ENCODE measurements at places on chromosomes 12 and 14.

- DNase-seq = no peak
Observed at GRCh38 chr12:118946256-118946655, 35.1 kb upstream of the SRRM4 start.

DNA sequence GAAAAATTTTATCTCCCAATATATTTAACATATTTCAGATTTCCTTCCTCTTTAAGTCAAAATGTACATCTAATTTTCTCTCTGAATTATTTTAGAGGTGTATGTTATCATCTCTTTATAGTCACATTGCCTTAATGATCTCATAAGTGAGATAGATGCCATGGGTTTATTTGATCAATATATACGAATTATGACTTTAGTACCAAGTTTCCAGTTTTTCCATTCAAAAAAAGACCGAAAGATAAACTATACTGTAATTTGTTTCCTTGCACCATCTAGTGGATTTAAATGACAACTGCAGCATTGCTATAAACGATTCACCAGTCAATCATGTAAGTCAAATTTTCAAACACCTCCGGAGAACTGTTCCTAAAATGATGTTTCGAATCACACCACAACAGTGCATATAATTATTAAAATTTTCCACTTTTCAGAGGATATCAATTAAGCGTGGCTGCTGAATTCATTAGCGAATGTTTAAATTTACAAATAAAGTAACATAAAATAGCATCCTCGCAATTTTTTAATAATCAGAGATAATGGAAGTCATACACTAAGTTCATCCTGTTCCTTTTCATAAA is 419 bp upstream of the ATXN7L3B start:
- peak; percentile 72 for DNase-seq

DNA sequence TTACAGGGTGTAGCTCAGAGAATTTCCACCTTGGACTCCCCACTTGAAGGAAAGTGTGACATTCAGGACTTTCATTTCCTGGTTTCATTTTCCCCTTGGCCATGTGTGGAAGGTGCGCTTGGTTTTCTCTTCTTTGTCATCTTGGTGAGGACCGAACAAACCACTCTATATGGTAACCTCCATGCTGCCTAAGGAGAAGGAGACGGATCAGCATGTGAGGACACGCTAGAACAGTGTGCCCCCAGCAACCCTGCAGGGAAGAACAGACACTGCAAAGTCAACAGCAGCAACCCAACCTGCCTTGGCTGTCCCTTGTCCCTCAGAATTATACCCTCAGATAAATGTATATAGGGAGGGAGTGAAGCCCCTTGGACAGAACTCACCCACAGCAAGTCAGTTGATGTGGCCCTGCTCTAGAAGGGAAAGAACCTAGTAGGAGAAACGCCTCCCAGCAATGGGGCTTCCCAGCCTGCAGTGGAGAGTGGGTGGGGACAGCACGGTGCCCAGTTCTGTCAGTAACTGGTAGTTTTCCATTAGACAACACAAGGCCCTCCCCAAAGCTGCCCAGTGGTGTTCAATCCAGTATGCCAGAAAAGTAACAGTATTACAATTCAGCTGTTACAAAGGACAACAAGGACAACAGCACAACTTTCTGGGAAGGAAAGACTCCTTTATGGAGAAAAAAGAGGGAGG is 18.9 kb upstream of the COCH start:
- no peak for DNase-seq

- peak; percentile 83 for DNase-seq
Observed at GRCh38 chr12:94174576-94174975, 26.2 kb downstream of the PLXNC1 start.

GRCh38 chr12:14408208-14408607 is 42.7 kb downstream of the ATF7IP start:
- peak; percentile 28 for DNase-seq

- DNase-seq = no peak
Observed at GRCh38 chr12:115000038-115000437, 316.1 kb upstream of the TBX3 start.

- no peak for DNase-seq
Observed at GRCh38 chr14:55556929-55557623, 22.9 kb upstream of the KTN1 start.

DNA sequence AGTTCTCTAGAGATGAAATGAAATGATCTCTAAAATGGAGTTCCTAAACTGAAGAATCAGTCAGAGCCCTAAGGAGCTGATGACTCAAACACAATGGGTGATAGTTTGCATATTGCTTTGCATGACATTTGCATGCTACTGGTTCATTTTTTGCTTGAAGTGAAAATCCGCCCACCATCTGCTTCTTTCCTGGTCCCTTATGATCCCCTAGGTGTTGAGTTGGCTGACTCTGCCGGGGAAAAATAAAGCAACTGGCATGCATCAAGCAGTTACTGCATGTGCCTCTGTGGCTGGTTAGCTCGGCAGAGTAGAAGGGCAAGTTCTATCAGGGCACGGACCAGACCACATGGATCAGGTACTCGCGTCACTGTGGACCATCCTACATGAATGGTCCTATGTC is 151.1 kb downstream of the PPM1H start:
- DNase-seq = no peak

DNA sequence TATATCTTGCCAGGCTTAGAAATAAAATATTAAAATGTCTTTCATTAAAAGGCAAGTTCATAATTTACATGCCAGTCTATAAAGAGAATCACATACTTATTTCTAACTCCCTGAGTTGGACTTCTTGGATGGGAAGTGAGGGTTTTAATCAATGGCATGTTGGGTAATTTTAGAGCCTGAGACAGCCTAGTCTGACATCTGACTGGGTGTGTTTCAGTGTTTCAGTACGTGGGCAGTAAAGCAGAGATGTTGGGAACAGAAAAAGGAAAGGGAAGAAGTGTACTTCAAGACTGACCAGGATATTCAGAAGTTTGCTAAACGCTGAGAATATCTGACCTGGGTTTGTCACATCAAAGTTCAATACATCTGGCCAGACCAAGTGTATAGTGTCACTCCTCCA is 171.8 kb downstream of the BTG1 start:
- DNase-seq = no peak

- no peak for DNase-seq
Observed at GRCh38 chr14:25122843-25123242, 72.9 kb upstream of the STXBP6 start.

GRCh38 chr14:104214431-104215218 is 76.2 kb downstream of the KIF26A start:
- DNase-seq = no peak

DNA sequence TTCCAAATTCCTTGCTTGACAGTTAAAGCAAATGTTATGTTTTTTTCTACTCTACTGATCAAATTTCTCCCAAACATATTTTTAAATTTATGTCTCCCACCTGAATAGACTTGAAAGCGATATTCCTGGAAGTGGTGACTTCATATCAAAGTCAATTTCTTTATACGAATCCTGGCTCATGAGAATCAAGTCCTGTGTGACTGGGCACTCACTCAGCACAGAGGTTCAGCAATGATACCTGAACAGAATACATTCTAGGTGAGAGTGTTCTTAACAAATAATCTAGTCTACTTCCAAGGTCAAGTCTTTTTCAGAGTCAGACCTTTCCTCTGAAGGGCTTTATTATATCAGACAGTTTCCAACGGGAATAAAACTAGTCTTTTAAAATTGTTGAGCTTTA is 1070.6 kb downstream of the TRHDE start:
- no peak for DNase-seq

DNA sequence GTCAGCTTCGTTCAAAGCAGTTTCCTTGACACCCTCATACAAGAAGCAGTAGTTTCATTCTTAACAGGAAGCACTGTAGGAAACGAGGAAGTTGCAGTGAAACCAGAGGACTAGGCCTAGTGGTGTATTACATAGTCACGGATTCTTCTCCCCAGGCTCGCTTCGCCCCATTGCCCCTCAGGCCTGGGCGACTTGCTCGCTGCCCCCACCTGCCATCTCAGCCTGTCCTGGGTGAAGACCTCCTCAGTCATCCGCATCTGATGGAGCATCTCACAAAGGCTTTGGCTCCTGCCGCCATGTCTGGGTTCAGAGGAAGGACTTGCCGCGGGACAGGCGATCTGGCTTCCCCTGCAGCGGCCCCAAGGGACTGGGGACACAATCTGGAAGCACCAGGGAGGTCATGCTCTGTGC is 93.5 kb downstream of the LMNTD1 start:
- peak; percentile 15 for DNase-seq

GRCh38 chr12:42946871-42947381 is 357.4 kb upstream of the PRICKLE1 start:
- DNase-seq = no peak

DNA sequence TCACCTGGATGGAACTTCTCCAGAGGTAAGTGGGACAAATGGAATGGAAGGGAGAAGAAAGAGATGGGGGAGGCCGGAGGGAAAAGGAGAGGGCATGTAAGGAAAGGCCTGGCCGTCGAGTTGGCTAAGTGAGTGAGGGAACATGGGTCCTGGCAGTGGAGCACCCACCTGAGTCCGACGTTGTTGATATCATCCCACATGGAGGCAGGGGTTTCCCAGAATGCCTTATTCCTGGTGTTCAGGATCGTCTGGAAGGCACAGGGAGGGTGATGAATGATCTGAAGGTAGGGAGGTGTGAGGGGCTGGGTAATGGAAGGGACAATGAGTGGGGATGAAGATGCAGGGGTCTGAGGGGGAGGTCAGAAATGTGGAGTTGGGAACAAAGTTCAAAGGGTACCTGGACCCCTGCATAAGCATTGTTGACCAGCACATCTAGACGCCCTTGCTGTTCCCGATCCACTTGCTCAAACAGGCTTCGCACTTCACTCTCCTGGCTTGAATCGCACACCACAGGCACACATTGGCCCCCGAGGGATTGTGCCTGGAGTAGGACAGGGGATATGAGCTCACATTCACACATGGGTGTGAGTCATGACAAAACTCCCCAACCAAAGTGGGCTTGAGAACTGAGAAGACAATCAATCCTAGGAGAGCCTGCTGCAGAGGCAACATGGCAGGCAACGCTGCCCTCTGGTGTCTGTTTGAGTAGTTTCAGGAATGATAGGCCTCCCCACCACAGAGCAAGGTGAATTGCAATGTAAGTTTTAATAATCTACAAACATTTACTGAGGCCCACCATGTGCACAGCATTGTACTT is 3.0 kb downstream of the DHRS1 start:
- DNase-seq = peak; percentile 82

- DNase-seq = no peak
Observed at GRCh38 chr14:94775091-94775870, 5.4 kb upstream of the GSC start.

- DNase-seq = no peak
Observed at GRCh38 chr12:130992448-130992847, 38.7 kb downstream of the ADGRD1 start.

GRCh38 chr12:101845137-101845711 is 14.5 kb upstream of the GNPTAB start:
- DNase-seq = no peak

DNA sequence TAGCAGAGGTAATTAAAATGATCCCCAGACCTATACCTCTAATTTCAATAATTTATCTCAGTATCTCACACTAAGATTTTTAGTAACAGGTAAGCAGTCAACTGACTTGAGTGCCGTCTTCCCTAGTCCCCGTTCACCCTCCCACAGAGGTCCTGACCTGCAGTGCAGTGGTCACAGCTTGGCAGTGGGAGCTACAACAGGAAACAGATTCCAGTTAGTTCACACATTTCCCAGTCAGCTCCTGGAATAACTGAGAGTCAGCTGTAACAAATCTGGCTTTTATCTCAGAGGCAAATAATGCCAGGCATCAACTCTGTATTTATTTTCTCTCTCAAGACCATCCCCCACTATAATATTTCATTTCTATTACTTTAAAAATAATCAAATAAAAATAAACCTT is 308.2 kb downstream of the ATP23 start:
- DNase-seq = no peak

GRCh38 chr14:103061482-103061976 is 4.2 kb upstream of the CDC42BPB start:
- DNase-seq = no peak

DNA sequence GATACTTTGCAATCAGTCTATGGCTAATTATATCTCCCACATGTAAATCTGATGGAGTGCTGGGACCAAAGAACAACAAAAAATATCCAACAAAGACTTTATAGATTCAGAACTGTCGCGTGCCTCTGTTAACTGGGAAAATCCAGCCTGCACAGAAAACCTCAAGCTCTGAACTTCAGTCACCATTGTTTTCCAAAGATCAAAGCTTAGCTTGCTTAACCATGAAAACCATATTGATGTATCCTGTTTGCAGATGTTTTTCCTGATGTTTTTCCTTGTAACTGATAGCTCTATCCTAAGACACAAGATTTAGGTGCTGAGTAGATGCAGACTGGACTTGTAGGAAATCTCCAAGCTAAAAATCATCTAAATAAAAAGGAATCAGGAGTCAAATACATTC is 163.7 kb downstream of the GXYLT1 start:
- DNase-seq = no peak

GRCh38 chr12:27142101-27142721 is 59.8 kb upstream of the C12orf71 start:
- peak; percentile 70 for DNase-seq

DNA sequence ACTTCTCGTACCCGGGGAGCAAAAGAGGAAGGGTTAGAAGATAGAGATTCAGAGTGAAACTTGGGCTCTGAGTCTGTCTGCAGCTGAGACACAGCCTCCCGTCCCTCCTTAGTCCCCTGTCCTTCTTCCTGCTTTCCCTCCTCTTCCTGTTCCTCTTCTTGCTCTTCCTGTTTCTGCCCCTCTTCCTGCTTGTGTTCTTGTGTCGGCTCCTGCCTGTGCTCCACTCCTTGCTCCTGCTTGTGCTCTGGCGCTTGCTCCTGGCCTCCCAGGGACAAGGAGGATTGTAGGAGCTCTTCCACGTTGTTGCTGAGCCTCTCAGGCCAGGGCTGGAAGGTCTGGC is 3.0 kb downstream of the ACRBP start:
- DNase-seq = peak; percentile 79
